ENCODE measurements at places on chromosomes 4 and X. TPM values are rescaled to one million over a fixed set of nuclear protein-coding genes. Genes with fewer than 3 reads are reported as not detected.

Gene UGT8
- 30.7 TPM for total RNA-seq

Gene MAGEA12
- total RNA-seq: 0.57 TPM

Gene PDE6B
- 13.0 TPM for total RNA-seq

- no peak for DNase-seq
- no peaks in the 10 kb centered on the region for H3K27me3 ChIP-seq
- H3K36me3 ChIP-seq: no peaks in the 10 kb centered on the region
- H3K4me3 ChIP-seq: no peak overlapping the region
- no peak overlapping the region for H3K27ac ChIP-seq
Measured at GRCh38 chr4:70754470-70754869, 32.7 kb downstream of the RUFY3 start.

DNA sequence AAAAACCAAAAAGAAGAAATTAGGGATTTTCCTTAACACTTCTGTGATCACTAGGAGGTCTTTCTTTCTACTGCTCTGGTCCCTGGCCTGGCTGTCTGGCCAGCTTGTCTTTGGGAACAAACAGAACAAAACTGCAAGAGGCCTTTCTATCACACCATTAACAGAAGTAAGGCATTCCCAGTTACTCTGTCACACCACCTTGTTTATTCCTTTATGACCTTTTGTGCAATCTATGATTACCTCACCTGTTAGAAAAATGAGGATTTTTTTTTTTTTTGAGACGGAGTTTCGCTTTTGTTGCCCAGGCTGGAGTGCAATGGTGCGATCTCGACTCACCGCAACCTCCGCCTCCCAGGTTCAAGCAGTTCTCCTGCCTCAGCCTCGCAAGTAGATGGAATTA is 3.0 kb downstream of the METAP1 start:
- no peak for DNase-seq
- peaks cover 65% of the 10 kb centered on the region for H3K4me1 ChIP-seq
- no peaks in the 10 kb centered on the region for H3K27me3 ChIP-seq
- no peaks in the 10 kb centered on the region for H3K36me3 ChIP-seq

GRCh38 chrX:45571453-45571852 is 370.8 kb upstream of the DIPK2B start:
- H3K36me3 ChIP-seq: no peaks in the 10 kb centered on the region
- H3K4me3 ChIP-seq: no peak overlapping the region
- H3K27ac ChIP-seq: no peak overlapping the region
- no peak for DNase-seq

- H3K27me3 ChIP-seq: no peaks in the 10 kb centered on the region
- no peak overlapping the region for H3K4me3 ChIP-seq
- H3K36me3 ChIP-seq: peaks cover 7% of the 10 kb centered on the region
- peaks cover 4% of the 10 kb centered on the region for H3K4me1 ChIP-seq
- no peak for DNase-seq
- H3K27ac ChIP-seq: no peak overlapping the region
Measured at GRCh38 chr4:12929784-12930183, 554.4 kb downstream of the RAB28 start.

DNA sequence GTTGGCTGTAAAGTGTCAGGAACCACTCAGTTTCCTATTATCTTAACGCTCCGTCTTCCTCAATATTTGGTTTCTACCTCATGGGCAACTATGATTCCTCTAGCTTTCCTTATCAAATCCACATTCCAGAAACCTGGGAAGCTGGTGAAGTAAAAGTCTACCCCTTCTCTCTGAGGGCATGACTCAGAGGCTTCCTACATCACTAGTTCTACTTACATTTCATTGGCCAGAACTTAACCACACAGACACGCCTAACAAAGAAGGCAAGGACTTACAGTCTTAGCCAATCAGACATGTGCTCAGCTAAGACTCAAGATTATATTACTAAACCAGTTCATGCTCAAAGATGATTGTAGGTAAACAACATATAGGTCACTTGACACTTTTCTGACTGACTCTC is 30.4 kb downstream of the COX7B2 start:
- no peak overlapping the region for H3K27ac ChIP-seq
- H3K4me3 ChIP-seq: no peak overlapping the region
- no peak for DNase-seq
- no peaks in the 10 kb centered on the region for H3K4me1 ChIP-seq

GRCh38 chrX:134603806-134604700 is 54.2 kb downstream of the PLAC1 start:
- no peak overlapping the region for H3K27ac ChIP-seq
- H3K4me1 ChIP-seq: peaks cover 12% of the 10 kb centered on the region

Data from WTC11 (cell line).